ENCODE measurements at places on chromosomes 2 and 18.

GRCh38 chr2:7077660-7078267, 160.6 kb downstream of the RNF144A start:
- DNase-seq: no peak

GRCh38 chr2:213098612-213099011, 52.8 kb downstream of the IKZF2 start:
- no peak for DNase-seq

- DNase-seq: peak; percentile 37
These were observed 431.2 kb downstream of the LPIN1 start for GRCh38 chr2:12177455-12178288.

- DNase-seq: no peak
These were observed 525.6 kb downstream of the MBD2 start for GRCh38 chr18:53698907-53699306.

- no peak for DNase-seq
These were observed 4.0 kb upstream of the BCL11A start for GRCh38 chr2:60557486-60557864.

DNA sequence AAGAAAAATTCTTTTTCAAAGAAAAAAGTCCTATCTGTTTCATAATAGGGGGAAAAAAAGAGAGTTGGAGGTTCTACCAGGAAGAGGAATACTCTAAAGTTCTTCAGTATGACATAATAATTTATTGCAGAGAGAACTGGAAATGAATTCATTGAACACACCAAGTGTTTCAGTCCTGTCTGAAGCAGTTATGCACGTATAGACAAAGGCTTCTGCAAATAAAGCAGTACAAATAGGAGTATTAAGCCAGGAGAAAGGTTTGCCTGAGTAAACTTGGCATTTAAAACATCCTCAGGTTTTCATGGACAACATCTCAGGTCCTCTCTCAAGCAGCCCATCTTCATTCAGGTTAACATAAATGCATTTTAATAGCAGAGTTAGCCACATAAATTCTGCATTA, 141.6 kb downstream of the CCDC148 start:
- no peak for DNase-seq

DNA sequence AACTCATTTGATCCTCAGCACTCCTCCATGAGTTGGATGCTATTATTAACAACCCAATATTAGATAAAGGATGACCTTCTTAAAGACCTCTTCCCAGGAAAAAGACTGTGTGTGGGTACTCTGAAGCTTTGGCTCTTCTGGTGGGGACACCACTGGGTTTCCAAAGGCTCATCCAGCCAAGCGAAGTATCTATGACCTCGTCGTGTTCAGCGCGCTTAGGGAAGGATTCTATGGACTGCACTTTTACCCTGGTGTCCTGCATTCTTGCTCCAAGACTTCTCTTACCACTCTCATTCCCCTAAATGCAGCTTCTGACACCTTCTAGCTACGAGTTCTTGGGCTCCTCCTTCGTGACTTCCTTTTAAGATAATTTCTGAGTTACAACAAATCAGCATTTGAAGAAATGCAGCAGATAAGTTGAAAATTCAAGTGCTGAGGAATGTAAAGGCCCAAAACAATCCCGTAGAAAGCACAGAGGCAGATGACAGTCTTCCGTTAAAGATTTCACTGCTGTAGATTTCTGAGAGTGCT, 673 bp upstream of the HNMT start:
- DNase-seq: no peak

GRCh38 chr2:176328149-176328548, 58.9 kb downstream of the MTX2 start:
- DNase-seq: no peak

GRCh38 chr2:178523596-178524134, 43.4 kb downstream of the PLEKHA3 start:
- DNase-seq: peak; percentile 28

DNA sequence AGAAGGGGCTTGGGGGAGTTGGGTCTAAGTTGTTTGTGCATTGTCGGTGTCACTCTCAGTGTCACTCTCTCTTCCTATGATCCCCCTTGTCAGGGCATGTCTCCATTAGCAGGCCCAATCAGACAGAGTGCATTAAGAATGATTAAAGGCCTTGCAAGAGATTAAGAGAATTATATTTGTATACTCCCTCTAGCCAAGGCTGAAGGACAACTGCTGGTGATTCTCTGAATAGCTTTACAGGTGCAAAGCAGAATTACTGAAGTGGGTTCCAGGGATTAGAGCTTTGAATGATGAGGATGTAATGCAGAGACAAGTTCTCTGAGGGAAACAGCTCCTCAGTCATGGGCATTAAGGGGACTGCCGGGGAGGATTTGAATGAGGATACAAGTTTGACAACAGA, 104.8 kb upstream of the LGALSL start:
- no peak for DNase-seq

DNA sequence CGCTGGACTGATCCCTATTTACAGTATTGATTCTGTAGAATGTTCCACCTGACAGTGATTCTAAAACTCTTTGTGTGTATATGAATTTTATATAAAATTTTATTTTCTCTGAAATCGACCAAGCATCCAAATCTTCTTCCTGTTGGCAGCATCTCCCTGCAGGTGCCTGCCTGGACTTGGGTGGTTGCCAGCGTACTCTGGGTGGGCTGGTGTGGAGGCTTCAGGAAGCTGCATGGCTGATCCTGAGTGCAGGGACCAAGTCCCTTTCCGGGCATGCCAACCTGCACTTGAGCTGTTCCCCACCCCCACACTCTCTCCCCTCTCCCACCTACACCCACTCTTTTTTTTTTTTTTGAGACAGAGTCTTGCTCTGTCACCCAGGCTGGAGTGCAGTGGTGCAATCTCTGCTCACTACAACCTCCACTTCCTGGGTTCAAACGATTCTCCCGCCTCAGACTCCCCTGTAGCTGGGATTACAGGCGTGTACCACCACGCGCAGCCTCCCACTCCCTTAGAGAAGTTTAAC, 53.2 kb upstream of the ALKAL2 start:
- DNase-seq: no peak

DNA sequence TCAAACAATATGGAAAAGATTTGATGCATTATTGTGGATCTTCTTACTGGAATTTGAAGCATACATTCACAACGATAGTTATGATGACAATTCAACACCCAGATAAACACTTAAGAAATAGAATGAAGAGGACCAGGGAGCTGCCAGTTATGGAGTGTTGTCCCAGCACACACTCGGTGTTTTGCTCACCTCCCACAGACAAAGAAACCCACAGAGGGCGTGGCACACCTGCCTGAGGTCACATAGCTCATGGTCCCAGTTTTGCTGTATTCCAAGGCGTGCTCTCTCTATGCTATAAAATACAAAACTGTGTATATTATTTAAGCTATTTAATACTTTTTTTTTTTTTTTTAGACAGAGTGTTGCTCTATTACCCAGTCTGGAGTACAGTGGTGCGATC, 31.1 kb downstream of the EFR3B start:
- DNase-seq: no peak

DNA sequence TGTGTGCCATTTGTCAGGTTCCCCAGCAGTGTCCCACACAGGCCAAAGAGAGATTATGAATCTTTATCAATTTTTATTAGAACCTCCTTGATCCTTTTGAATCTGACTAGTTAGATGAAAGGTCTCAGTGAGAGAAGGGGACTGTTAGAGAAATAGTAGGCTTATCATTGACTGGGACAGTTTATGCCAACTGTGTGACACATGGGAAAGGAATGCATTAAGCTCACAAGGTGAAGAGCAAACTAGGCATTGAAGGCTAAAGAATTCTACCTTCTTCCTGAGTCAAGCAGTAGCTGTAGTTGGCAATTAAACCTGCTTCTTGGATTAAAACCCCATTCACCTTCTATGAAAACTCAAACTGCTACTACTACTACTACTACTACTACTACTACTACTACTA, 389.6 kb upstream of the CDH19 start:
- DNase-seq: no peak

- DNase-seq: no peak
These were observed 785.2 kb upstream of the POU3F3 start for GRCh38 chr2:104068665-104069064.

DNA sequence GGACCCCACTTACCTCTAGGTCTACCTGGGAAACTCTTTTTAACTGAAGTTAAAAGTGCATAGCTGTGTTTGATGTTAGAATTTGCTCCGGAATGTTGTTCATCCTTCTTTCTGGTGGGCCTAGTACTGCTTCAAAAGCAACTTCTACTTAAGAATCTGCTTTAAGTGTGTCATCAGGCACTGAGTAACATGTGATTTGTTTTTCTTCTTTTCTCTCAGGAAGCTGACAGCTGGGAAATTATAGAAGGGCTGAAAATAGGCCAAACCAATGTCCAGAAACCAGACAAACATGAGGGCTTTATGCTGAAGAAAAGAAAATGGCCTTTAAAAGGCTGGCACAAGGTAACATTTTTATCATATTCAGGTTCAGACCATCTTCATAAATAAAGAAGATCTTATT, 122.9 kb downstream of the PRKRA start:
- peak; percentile 77 for DNase-seq

DNA sequence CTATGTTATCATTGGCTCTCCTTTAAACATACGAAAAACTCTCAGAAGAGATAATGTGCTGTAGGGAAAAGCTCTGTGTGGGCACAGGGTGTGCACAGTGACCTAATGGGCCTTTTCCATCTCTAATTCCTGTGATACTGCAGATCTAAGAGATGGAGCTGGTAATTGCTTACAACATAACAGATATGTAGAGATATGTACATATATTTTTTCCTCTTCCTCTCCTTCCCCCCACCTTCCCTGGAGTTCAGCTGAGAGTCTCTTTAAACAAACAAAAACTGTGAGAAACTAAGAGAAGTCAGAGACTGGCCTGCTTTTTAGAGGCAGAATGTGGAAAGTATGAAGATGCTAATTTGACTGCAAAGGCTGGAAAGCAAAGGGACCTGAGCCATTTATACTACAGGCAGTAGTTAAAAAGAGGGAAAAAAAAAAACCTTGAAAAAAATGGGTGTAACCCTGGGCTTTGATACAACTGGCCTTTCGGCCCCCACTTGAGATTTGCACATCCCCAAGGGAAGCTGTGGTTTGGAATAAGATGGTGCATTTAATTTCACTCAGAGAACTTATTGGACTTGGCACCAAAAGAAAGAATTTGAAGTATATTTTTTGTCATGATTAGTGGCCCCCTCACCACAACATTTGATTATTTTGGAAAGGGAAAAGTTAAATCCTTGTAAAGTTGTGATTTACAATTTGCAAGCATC, 502.2 kb upstream of the ZEB2 start:
- DNase-seq: no peak

GRCh38 chr18:48476550-48476917, 62.3 kb upstream of the CTIF start:
- no peak for DNase-seq

- no peak for DNase-seq
These were observed 183.5 kb upstream of the GCFC2 start for GRCh38 chr2:75894170-75894569.

- DNase-seq: no peak
These were observed 101.8 kb upstream of the ERBB4 start for GRCh38 chr2:212640428-212640827.

- no peak for DNase-seq
These were observed 179.4 kb upstream of the HS6ST1 start for GRCh38 chr2:128498086-128498485.

DNA sequence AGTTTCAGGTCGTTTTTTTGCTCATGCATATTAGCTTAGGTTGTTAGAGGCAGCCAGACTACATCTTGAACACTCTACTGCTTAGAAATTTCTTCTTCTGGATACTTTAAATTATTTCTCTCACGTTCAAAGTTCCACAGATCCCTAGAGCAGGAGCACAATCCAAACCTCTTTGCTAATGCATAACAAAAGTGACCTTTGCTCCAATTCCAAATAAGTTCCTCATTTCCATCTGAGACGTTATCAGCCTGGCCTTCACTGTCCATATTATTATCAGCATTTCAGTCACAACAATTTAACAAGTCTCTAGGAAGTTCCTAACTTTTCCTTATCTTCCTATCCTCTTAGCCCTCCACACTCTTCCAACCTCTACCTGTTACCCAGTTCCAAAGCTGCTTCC, 50.4 kb upstream of the ERMN start:
- DNase-seq: no peak

GRCh38 chr2:99153921-99154604, 679 bp downstream of the TSGA10 start:
- DNase-seq: peak; percentile 10

DNA sequence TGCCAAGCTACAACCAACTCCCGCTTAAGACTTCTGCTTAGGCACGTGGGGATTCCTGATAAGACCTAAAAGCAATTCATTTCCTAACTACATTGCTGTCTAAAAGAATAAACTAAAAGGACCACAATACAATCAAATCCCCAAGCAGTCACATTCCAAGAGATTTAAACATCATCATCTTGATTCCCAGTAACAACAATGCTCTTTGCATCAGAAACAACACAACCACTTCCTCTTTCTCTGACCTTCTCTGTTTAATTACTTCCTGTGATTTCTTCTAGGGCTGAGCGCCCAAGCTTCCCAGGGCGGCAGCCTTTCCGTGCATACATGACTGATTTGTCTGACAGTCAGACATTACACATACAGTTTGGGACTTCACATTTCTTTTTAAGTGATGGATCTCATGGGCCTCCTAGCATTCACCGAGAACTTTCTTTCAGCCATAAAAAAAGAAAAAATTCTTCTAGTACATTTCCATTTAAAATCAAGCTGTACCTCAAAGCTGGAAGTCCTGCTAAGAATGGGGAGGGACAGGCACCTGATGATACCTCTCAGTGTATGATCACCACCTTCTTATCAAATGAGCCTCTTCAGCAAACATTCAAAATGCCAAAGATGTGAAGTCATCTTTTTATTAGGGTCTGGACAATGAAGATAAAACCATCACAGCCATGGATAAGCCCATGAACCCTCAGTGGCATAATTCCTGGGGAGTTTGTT, 11.5 kb downstream of the SPRED2 start:
- no peak for DNase-seq

- DNase-seq: no peak
These were observed 608.7 kb upstream of the REG3G start for GRCh38 chr2:78416625-78417300.

DNA sequence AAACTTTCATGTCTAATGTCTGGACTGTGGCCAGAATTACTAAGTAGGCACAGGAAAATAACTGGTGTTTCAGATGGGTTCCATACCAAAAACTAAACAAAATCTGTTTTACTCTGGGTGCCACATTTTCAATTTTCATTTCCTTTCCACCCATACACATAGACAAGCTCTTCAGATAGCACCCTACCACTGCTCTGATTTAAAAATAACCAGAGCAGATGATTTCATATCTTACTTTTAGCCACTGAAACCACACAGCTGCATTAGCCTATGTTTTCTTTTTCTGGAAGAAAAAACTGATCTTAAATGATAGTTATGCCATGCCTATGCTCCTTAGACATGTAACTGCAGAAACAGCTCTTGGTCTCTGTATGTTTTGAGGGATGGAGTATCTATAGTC, 647.6 kb downstream of the CPS1 start:
- DNase-seq: peak; percentile 13

All from myocyte (in vitro differentiated cells).